ENCODE measurements at places on chromosomes 4 and X.

DNA sequence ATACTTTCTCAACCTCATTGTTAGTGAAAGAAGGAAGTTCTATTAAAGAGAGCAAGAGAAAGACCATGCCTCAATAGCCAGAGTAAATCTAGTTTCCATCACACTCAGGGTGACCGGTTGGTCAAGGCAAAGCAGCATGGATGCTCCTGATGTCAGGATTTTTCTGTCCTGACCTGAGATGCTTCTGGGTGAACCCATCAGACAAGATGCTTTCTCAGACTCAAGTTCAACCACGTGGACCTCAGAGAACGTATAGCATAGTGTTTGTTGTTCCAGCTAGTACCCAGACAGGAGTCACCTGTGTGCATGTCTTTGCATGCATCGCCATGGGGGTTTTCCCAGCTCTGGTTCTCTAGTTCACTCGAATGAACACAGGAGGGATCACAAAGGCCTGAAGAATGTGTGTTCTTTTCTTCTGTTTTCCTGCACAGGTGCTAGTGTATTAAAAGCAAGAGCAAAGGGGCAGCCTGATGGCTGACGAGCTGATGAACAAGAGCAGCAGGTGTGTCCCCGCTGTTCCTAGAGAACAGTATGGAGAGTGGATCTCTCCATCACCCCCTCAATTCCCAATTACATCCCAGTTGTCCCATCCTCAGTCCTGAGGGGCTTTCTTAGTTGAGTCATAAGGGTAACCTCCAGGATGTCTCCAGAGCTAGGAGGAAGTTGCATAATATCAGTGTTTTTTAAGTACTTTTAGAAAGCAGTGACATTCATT lies 110.5 kb upstream of the ENPP6 start:
- DNase-seq, result no peak

GRCh38 chrX:13059637-13060499 lies 15.4 kb upstream of the FAM9C start:
- no peak for DNase-seq

GRCh38 chr4:153220682-153221395 lies 16.6 kb downstream of the TRIM2 start:
- no peak for DNase-seq

DNA sequence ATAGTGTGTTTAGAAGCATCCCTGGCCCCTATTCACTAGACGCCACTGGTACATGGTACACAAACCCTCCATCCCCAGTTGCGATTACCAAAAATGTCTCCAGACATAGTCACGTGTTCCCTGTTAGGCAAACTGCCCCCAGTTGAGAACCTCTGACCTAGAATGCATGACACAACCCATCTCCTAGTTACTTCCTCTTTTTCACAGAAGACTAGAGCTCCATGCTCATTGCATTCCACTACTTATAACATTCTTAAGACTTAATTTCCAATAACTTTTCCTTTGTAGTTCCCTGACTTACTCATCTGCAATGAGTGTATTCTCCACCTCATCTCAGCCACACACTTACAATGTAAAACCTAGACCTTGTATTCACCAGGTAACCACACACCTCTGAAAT lies 68.6 kb downstream of the PRSS12 start:
- DNase-seq, result no peak

DNA sequence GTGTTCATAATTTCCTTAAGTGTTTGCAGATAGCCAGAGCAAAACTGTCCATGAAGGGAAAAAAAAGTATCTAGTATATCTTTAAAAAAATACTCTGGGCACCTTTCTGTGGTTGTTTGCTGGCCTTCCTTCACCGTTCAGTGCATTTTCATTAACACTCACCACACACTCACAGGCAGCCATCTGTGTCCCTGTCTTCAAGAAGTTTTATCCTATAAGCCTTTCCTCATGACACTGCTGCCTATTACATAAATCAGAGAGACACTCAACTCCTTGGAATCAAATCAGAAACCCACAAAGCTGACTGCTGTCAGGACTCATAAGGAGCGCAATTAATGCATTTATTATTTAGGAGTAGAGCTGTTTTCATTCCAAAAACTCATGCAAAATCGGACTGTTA lies 1720.2 kb downstream of the PCDH7 start:
- no peak for DNase-seq

GRCh38 chr4:122639181-122639580 lies 18.3 kb upstream of the IL21 start:
- DNase-seq, result no peak

DNA sequence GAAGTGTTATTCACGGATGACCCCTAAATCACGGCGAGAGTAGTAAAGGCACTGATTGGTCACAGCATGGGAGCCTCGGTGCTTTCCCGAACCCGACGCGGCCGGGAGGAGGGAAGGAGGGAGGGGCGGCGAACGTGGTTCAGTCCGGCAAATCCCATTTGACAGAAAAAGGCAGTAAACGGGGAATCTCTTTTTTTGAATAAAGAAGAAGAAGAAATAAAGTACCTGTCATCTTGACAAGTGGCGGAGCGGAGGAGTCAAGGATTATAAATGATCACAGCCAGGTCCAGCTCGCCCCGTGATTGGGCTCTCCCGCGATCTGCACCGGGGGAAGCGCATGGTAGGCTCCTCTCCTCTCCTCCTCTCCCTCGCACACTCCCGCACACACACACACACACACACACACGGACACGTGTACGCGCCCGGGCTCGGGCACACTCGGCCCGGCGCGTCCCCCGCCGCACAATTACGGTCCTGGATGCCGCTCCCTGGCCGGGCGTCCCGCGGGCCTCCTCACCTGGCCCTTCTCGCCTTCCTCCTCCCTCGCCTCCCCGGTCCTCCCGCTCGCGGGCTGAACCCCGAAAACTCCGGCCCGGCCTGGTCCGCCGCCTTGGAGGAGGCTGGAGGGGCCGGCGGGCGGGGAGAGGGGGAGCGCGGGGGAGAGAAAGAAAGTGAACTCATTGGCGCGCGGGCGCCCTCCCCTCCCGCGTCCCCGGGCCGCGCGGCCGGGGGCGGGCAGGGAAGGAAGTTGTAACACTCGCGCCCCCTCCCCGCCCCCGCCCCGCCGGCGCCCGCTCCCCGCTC lies 99.2 kb upstream of the TENM3 start:
- no peak for DNase-seq

DNA sequence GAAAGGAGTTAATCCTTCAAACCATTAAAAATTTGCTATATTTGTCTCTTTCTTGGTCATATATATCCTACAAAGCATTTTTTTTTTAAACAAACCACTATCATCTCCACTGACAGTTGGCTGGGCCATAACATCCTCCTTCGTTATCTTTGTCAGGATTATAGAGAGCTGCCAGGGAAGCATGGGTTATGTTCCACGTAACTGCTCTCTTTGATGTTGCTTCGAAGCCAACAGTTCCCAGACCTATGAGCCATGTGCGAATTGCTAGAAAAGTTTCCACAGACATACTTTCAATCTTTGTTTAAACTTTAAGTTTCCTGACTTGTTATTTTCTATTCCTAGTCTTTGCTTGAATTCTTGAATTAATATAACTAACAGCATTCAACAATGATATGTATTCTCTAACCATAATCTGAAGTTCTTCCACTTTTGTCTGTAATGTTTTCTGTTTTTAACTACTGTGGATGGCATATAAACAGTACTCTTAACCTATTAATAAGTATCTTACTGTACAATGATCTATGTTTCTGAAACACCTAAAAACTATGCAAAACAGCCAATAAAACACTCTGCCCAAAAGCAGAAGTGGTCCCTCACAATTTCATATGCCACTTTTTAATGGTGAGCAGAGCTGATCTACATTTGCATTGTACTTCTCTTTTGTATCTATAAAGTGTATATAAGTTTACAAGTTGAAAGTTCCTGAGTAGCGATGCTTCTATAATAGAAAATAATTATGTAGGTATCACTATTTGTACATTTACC lies 37.9 kb downstream of the EREG start:
- no peak for DNase-seq

DNA sequence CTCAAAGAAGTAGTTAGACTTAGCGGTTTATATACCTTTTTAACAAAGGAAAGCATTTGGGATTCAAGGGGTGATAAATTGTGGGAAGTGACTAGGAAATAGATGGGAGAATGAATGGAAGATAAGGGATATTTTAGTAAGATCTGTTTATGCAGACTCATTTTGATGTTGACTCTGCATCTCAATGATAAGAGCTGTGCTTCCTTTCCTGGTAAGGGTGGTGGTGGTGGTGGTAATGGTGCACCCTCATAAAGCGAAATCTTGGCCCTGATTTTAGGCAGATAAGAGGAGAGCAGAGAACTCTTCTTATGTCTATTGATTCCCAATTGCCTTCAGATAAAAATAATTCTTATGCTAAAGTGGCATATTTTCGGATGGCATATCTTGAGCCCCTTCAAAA lies 197.1 kb downstream of the SPRY1 start:
- DNase-seq, result no peak

- no peak for DNase-seq
Observed at GRCh38 chr4:146275370-146275769, 61.0 kb downstream of the REELD1 start.

GRCh38 chr4:8391972-8392371 lies 48.6 kb downstream of the ACOX3 start:
- peak; percentile 49 for DNase-seq

GRCh38 chrX:150155436-150156035 lies 207.6 kb upstream of the MAMLD1 start:
- no peak for DNase-seq

- no peak for DNase-seq
Observed at GRCh38 chr4:148530114-148530513, 87.9 kb upstream of the NR3C2 start.

- no peak for DNase-seq
Observed at GRCh38 chr4:170729897-170730296, 640.1 kb upstream of the AADAT start.

DNA sequence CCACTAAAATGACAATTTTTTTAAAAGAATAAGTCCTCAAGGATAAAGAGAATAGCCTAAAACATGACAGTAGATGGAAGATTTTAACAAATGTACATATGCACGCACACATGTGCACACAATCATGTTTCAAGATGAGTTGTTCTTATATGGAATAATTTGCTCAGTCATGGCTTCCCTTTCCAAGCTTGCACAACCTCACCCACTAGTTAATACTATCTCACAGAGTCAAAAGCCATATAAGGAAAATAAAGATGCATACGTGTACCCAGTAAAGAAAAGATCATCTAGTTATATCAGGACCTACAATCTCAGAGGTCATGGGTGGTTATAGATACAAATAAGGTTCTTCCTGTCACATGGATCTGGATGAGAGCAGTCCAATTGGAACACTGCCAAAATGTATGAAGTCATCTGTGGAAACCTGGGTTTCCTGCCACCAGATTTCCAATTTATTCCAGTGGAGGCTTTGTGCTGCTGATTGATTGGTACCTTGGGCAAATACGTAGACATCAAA lies 56.1 kb downstream of the FAM13A start:
- no peak for DNase-seq

DNA sequence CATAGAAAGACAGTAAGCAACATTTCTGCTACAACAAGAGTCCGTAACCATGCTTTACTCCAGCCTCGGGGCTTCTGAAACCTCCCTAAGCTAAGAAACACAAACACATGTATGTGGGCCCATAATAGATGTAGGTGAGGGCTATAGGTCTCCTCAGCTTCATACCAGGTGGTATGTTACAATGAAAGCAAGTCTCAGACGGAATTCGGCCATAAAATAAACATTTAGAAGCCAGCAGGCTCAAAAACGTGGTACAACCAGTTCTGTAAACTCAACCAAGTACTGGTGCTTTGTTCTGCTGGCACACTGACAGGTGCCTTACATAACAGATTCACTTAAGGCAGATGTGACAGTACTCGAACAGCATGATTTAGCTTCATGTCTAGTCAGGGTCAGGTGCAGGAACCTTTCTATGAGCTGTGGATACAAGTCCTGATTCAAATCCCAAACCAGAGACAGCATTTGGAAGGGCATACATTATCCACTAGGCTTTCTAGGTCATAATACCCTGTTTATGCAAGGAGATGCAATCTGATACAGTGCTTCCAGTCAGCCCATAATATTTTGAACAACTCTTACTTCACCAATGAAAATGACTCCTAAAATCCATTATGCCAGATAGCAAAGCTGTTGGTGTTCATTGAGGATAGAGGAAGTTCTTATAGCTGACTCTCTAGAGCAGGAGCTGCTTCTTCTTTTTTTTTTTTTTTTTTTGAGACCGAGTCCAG lies 113.8 kb upstream of the ENPP6 start:
- no peak for DNase-seq

DNA sequence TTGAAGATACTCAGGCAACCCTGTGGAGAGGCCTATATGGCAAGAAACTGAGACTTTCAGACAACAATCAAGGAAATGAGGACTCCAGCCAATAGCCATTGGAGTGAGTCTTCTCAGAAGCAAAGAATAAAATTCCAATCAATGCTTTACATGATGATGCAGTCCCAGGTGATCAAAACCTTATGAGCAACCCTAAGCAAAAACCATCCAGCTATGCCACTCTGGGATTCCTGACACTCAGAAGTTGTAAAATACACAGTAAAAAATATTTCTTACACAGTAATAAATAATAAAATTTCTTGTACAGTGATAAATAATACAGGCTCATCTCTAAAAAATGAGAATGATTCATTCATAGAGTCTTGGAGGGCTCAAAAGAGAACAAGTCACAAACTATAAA lies 150.6 kb downstream of the IL15 start:
- no peak for DNase-seq

- no peak for DNase-seq
Observed at GRCh38 chr4:101584306-101584705, 206.2 kb upstream of the BANK1 start.

- DNase-seq, result no peak
Observed at GRCh38 chr4:103123114-103123513, 23.5 kb upstream of the BDH2 start.

- DNase-seq, result no peak
Observed at GRCh38 chr4:125725957-125726525, 411.3 kb downstream of the FAT4 start.

DNA sequence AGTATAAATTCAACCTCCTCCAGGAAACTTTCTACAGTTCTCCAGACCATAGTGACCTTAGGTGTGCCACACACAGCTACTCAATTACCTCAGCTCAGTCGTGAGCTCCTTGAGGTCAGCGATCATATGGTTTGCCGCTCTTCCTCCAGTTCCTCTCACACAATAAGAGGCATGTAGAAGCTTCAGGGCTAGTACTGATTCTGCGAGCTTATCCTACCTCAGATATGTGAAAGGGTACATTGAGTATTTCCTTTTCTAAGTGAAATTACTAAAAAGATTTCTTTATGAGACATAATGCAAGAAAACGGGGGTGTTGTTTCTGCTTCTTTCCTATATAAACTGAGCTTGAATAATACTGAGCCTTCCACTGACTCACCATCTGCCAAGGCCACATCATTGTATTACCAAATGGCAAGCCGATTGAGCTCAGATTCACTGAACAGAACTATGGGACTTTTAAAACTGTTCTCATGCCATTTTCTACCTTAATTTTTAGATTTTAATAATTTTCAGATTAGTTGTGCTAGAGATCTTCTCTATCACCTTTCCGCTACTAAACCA lies 183.1 kb downstream of the HS6ST2 start:
- DNase-seq, result no peak

GRCh38 chrX:8913655-8914409 lies 112.6 kb upstream of the FAM9A start:
- DNase-seq, result no peak

DNA sequence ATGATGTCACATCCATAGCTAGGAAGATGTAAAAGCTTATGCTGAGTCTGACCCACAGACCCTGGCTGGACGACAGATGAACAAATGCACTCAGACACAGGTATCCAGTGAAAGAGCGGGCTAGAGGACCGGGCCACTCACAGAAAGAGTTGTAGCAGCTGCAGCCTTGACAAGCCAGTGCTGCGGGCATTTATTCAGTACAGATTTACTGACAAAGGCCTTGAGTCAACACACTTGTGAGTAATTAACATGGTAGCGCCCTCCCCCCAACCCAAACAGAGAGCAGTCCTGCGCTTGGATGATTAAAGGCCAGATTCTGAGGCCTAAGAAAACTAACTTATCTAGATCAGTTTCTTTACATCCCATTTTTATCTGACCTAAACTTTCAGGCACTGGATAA lies 244.6 kb downstream of the SPANXN4 start:
- no peak for DNase-seq
